Endothelial cell (in vitro differentiated cells): ENCODE measurements at places on chromosomes 4 and X. TPM values are rescaled to one million over a fixed set of nuclear protein-coding genes. Genes with fewer than 3 reads are reported as not detected.

TBC1D9 gene
- 25.5 TPM for total RNA-seq

PRKX gene
- total RNA-seq = 25.3 TPM

EXOSC9 gene
- total RNA-seq = 29.3 TPM

PRSS12 gene
- 0.77 TPM for total RNA-seq

DRD5 gene
- not detected for total RNA-seq

TACC3 gene
- total RNA-seq = 42.2 TPM

GLUD2 gene
- total RNA-seq = 0.46 TPM

SPANXN3 gene
- not detected for total RNA-seq

PRKG2 gene
- 0.72 TPM for total RNA-seq

AKAP14 gene
- not detected for total RNA-seq

TMLHE gene
- total RNA-seq = 11.6 TPM

NEIL3 gene
- total RNA-seq = 1.7 TPM

SLIT2 gene
- total RNA-seq = 8.1 TPM

- no peak overlapping the region for H3K27ac ChIP-seq
- no peaks in the 10 kb centered on the region for H3K4me1 ChIP-seq
- no peaks in the 10 kb centered on the region for H3K27me3 ChIP-seq
- no peaks in the 10 kb centered on the region for H3K36me3 ChIP-seq
Measured at GRCh38 chrX:104987063-104987462, 233.4 kb downstream of the TEX13A start.

DNA sequence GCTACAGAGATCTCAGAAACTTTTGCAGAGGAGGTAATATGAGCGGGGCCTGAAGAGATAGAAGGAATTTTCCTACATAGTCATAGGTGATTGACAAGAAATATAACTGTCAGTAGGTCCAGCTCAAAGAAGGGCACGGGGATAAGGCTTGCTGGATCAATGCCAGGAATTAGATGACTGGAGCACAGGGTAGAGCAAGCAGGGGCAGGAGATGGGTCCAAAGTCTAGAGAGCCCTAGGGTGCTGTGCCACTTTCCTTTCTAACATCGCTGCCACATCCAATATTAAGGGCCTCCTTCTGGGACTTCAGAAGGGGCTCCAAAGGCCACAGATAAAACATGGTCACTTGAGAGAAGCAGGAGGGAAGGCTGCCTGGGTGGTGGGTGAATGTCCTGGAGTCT, 402.2 kb downstream of the MID1IP1 start:
- H3K27me3 ChIP-seq = no peaks in the 10 kb centered on the region
- no peaks in the 10 kb centered on the region for H3K36me3 ChIP-seq
- H3K27ac ChIP-seq = no peak overlapping the region
- DNase-seq = no peak

- H3K36me3 ChIP-seq = no peaks in the 10 kb centered on the region
- no peak overlapping the region for H3K27ac ChIP-seq
- DNase-seq = no peak
Measured at GRCh38 chr4:72975488-72975784, 94.1 kb downstream of the COX18 start.

DNA sequence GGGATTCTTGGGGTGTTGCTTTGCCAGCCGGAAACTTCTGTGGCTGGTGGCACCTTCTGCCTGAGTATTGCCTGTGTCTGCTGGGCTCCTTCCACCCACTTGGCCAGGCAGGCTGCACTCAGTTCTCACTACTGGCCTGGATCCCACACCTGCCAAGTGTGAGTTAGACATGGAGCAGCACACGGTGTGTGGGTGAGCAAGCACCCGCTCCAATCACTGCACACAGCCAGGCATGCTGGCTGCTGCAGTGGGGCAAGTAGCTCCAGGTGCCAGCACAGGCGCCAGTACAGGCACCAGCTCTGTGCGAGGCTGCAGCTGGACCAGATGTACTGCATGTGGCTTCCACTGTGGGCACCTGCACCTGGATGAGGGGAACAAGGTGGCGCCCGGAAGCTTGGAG, 23.9 kb downstream of the DCUN1D4 start:
- no peak overlapping the region for H3K27ac ChIP-seq
- H3K4me3 ChIP-seq = no peak overlapping the region
- H3K27me3 ChIP-seq = no peaks in the 10 kb centered on the region
- DNase-seq = no peak
- H3K4me1 ChIP-seq = no peaks in the 10 kb centered on the region

DNA sequence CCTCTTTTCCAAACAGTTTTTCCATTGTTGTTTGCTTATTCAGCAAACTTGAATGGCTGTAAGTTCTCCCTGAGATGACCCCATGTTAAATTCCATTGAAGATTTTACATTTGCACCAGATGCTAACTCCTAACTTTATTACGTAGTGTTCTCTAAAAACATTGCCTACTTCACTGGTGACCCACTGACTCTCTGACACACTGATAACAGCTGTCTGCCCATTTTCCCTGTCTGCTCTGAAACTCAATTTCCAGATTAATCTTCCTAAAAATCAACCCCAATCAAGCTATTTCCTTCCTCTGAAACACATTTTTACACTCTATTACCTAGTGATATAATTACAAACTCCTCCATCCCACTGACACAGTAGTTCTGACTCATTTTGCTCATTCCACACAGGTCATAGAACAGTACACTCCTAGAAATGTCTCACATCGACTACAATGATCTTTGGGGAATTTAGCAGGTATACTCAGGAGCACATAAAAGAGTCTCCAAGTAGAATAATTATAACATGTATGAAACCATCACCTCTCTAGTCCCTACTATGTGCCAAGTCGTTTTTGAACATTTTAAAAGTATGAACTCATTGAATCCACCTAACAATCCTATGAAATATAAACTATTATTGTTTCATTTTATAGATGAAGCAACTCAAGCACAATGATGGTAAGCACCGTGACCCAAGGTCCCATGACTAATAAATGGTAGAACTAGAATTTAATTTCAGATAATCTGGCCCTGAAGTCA, 210.9 kb downstream of the SLIT2 start:
- H3K36me3 ChIP-seq = no peaks in the 10 kb centered on the region
- H3K4me1 ChIP-seq = no peaks in the 10 kb centered on the region

GRCh38 chr4:167274351-167274750, 40.1 kb upstream of the SPOCK3 start:
- H3K27me3 ChIP-seq = no peaks in the 10 kb centered on the region
- no peaks in the 10 kb centered on the region for H3K36me3 ChIP-seq
- no peak for DNase-seq
- H3K4me1 ChIP-seq = peaks cover 8% of the 10 kb centered on the region
- no peak overlapping the region for H3K4me3 ChIP-seq

GRCh38 chrX:48021026-48021900, 14.5 kb downstream of the SPACA5 start:
- peak; percentile 67 for DNase-seq
- peak overlapping the region; percentile 97 for H3K4me3 ChIP-seq
- H3K36me3 ChIP-seq = no peaks in the 10 kb centered on the region
- H3K4me1 ChIP-seq = no peaks in the 10 kb centered on the region
- H3K27me3 ChIP-seq = peaks cover 7% of the 10 kb centered on the region
- H3K27ac ChIP-seq = peak overlapping the region; percentile 100

GRCh38 chr4:91256043-91256442, 1047.7 kb upstream of the GRID2 start:
- H3K27me3 ChIP-seq = no peaks in the 10 kb centered on the region
- no peak overlapping the region for H3K4me3 ChIP-seq
- H3K4me1 ChIP-seq = no peaks in the 10 kb centered on the region
- no peak overlapping the region for H3K27ac ChIP-seq
- no peaks in the 10 kb centered on the region for H3K36me3 ChIP-seq
- DNase-seq = no peak
